ENCODE measurements at places on chromosomes 2 and 18.
A peak's percentile ranks its signal among the peaks of the same experiment; 100 is the strongest.

- no peak for DNase-seq
Measured at GRCh38 chr2:48258481-48259149, 271.3 kb upstream of the STON1 start.

GRCh38 chr2:190649798-190650390 lies 1.0 kb downstream of the NAB1 start:
- no peak for DNase-seq

GRCh38 chr2:152499896-152500735 lies 165.1 kb downstream of the FMNL2 start:
- DNase-seq, result no peak

DNA sequence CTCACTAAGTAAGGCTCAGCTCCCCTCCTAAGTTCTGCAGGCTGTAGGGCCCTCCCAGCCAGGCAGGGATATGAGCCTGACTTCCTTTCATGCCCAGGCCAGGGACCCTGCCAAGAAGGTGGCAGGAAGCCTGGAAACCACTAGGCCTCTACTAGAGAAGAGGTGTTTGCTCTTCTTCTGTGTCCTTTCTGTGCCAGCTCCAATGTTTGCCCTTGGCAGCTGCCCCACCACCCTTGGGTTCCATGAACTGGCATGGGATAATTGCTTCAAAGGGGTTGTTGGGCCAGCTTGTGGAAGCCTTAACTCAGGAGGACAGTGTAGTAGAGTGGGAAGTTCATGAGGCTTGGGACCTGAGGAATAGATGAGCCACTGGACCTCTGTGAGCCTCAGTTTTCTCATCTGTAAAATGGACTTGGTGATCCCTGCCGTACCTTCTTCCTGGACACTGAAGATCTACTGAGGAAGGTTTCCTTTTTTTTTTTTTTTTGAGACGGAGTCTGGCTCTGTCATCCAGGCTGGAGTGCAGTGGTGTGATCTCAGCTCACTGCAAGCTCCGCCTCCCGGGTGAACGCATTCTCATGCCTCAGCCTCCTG lies 3.9 kb downstream of the SLC35F6 start:
- DNase-seq, result no peak

DNA sequence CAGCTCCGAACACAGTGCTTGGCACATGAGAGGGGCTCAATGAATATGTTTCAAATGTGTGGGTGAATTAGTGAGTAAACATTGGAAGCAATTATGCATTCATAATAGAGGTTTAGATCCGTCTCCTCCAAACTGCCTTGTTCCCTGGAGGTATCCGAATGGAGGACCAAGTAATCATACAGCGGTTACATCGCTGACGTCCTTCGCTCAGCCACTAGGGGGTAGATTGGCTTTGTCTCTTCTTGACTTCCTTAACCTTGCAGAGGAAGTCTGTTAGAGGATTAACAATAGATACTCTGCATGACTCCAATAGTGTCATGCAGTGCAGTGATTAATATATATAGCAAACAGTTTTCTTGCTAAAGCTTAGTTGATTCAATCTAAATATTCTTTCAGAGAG lies 517.0 kb downstream of the PTPRM start:
- no peak for DNase-seq

GRCh38 chr2:127560201-127560930 lies 24.9 kb downstream of the MYO7B start:
- no peak for DNase-seq

GRCh38 chr18:43161528-43161927 lies 46.0 kb upstream of the RIT2 start:
- no peak for DNase-seq

DNA sequence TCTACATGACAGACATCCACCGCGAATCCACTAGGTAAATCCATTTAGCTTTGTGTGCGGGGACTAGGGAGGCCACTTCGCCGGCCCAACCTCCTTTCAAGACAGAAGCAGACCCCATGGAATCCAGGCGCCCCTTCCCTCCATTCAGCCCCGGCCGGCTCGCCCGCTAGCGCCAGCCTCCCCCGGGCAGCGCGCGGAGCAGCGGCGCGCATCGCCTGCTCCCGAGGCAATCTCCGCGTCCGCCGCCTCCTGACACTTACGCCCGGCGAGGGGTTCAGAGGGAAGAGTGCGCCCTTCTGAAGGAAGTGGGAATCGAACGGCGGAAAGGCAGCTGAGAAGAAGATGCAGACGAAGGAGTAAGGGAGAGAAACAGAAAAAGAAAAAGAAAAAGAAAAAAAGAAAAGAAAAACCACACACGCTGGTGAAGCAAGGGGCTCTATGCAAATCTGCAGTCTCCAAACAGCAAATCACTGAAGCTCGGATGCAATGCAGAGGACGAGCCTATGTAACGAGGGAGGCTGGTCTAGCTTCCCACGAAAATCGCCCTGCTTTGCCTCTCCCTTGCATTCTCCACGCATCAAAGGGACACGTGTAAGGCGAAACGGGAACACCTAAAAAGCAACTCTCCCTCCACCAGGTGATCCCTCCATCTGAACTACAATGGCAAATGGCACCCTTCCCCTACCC lies 684.4 kb downstream of the NRXN1 start:
- no peak for DNase-seq

- DNase-seq, result no peak
Measured at GRCh38 chr2:27702302-27702701, 38.6 kb downstream of the SLC4A1AP start.

GRCh38 chr2:40606862-40607261 lies 155.0 kb upstream of the SLC8A1 start:
- no peak for DNase-seq

GRCh38 chr18:80108739-80109675 lies at the start of gene ADNP2:
TSS of gene ADNP2 (plus strand) at chr18:80109262. CDS start at chr18:80117543, 8,281 bp downstream.
- peak; percentile 69 for DNase-seq

DNA sequence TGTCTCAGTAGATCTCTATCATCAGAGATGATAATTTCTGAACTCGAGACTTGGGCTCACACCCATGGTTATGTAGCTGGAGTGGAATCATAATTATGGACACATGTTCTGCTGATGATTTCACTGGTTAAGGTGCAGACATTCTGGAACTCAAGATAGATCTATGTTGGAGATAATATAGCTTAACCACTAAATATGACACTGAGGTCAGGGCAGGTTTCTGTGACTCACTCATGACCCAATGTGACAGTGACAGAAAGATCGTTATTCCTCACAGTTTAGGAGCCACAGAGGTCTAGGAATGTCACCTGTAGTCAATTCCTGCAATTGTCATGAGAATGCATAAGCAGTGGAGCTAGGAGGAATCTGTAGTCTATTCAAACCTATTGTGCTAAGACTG lies 828.6 kb downstream of the TRIB2 start:
- DNase-seq, result no peak

- no peak for DNase-seq
Measured at GRCh38 chr2:149561309-149561926, 26.2 kb downstream of the MMADHC start.

DNA sequence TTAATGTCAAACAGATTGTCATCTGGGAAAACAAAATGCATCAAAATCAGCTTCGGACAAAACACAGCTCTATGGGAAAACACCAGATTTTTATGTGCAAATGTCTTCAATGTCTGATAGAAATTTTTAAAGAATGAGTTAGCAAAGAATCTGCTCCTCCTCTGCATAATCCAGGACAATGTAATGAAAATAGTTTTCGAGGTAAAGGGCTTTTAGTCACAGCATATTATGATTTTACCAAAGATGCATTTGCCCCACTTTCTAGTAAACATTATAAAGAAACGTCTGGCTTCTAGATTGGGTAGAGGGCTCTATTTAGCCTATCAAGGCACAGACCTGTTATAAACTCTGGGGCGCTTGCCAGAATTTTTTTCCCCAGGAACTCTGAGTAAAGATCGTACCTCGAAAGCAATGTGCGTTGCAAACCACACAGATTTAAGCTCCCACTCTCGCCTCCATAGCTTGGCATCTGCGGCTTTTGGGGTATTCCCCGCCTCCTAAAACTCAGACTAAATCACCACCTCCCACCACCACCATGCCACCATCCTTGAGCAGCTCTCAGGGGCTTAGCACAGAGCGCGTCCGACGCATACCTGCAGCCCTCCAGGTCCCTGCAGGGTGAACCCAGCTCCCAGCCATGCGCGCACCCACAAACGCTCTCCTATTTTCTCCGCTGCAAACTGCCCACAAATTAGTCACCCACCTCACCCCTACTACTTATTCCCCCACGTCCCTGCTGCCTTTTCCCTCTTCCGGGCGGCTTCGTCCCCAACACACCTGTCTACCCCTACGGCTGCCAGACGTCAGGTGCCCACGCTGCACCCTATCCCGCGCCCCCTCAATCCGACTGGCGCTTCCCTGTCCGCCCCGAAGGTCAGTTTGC lies 829 bp downstream of the ACVR1C start:
- no peak for DNase-seq

GRCh38 chr2:60335533-60336237 lies 217.8 kb downstream of the BCL11A start:
- DNase-seq, result no peak

GRCh38 chr2:28664120-28664842 lies 87.3 kb upstream of the PPP1CB start:
- DNase-seq, result no peak

GRCh38 chr2:453132-453531 lies 165.2 kb upstream of the ALKAL2 start:
- no peak for DNase-seq

DNA sequence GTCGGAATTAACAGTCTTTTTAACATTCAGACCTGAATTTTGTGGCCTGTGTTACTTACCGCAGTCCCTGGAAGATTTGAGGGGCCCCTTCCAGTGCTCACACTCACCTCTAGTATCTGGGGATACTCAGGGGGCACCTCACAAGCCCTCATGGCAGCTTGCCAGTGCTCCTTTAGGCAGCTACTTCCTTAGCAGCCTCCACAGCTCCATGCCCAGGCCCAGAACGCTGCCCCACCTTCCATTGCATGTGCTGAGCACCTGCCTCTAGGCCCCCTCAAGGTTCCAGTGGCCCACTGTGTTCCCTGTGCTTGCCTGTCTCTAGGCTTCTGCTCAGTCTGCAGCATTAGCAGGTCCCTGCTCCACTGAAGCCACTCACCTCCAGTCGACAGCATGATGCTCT lies 30.0 kb upstream of the PLA2R1 start:
- no peak for DNase-seq
